ENCODE measurements at places on chromosomes 5 and 9.

- DNase-seq: no peak
These were observed 50.0 kb upstream of the RNU6ATAC start for GRCh38 chr9:134214386-134214765.

GRCh38 chr5:31066655-31067328, 126.7 kb upstream of the CDH6 start:
- peak; percentile 55 for DNase-seq

GRCh38 chr5:164649266-164649665, 1143.8 kb downstream of the MAT2B start:
- DNase-seq: no peak

GRCh38 chr9:131056781-131057506, 39.4 kb upstream of the AIF1L start:
- no peak for DNase-seq

DNA sequence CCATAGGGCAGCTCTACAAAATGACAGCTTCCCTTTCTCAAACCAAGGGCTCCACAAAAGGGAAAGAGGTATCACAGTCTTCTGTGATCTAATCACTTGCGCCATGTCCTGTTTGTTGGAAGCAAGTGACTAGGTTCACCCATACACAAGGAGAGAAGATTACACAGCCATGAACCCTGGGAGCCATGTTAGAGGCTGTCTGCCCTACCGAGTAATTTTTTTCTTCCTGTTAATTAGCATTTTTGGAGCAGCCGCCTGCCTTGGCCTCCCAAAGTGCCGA, 33.2 kb upstream of the GOLPH3 start:
- no peak for DNase-seq

DNA sequence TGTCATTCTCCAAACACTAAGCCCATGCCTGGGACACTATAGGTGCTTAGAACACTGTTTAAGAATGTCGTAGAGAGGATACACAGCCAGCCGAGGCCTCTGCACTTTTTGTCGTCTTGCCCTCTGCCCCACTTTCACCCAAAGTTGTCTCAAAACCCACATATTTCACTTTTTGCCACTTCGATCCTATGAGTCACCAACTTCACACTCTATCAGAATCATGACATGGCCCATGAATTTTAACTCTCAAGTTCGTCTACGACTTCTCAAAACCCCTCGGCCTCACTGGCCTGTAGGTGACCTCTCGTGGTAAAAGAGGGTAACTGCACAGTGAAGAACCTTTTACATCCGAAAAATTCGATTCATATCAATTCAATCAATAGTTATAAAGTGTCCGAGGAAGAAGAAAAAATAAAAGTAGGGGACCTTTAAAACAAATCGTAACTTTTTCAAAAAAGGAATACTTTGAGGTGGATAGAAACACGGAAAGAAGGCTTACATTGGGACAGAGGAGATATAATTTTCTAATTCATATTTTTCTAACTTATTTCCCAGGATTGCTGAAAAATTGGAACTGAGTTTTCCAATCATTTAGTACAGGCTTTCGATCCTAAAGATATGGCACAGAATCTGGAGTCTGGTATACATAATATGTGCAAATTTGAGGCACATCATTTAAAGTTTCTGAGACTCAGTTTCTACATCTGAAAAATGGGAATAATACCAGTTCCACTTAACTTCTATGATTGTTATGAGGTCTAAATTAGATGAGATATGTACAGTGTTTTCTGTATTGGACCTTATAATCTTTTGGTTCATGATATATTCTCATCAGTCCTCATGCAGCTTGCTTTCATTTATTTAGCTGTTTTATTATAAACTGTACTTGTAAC, 122.6 kb downstream of the APBA1 start:
- DNase-seq: peak; percentile 27

DNA sequence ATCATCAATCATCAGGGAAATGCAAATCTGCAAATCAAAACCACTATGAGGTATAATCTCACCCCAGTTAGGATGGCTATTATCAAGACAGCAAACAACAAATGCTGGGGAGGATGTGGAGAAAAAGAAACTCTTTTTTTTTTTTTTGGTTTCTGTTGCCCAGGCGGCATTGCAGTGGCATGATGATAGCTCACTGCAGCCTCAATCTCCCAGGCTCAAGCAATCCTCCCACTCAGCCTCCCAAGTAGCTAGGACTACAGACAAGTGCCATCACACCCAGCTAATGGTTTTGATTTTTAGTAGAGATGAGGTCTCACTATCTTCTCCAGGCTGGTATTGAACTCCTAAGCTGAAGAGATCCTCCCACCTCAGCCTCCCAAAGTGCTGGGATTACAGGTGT, 5.4 kb upstream of the CNTRL start:
- DNase-seq: no peak

GRCh38 chr9:94801681-94802080, 75.2 kb downstream of the AOPEP start:
- DNase-seq: peak; percentile 85

DNA sequence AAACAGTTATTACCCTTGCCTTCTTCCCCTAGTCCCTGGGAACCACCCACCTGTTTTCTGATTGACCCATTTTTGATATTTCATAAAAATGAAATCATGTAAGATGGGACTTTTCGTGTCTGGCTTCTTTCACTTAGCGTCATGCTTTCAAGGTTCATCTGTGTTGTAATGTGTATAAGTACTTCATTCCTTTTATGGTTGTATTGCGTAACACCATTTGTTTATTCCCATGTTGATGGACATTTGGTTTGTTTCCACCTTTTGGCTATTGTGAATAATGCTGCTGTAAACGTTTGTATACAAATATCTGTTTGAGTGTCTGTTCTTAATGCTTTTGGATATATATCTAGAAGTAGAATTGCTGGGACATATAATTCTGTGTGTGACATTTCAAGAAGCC, 650.1 kb upstream of the COX7C start:
- DNase-seq: peak; percentile 0

DNA sequence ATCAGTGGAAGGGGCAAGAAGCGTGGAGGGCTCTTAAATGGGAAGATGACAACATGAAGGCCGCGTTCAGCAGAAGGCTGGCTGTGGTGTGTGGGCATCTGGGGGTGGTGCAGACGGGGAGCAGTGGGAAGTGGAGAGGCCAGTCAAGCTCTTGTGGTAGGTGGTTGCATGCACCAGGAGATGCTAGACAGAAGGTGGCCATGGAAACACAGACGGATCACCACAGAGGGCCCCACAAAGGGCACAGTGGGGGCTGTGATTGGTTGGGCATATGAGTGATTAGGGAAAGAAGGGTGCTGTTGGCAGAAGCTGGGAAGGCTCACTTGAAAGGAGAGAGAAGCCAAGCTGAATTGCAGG, 14.7 kb downstream of the MTMR12 start:
- DNase-seq: no peak

Data from amniotic epithelial cell (primary cell).